ENCODE measurements at places on chromosomes 13 and 19.

GRCh38 chr19:55172741-55173140 is 6.3 kb upstream of the DNAAF3 start:
- peak; percentile 81 for DNase-seq

DNA sequence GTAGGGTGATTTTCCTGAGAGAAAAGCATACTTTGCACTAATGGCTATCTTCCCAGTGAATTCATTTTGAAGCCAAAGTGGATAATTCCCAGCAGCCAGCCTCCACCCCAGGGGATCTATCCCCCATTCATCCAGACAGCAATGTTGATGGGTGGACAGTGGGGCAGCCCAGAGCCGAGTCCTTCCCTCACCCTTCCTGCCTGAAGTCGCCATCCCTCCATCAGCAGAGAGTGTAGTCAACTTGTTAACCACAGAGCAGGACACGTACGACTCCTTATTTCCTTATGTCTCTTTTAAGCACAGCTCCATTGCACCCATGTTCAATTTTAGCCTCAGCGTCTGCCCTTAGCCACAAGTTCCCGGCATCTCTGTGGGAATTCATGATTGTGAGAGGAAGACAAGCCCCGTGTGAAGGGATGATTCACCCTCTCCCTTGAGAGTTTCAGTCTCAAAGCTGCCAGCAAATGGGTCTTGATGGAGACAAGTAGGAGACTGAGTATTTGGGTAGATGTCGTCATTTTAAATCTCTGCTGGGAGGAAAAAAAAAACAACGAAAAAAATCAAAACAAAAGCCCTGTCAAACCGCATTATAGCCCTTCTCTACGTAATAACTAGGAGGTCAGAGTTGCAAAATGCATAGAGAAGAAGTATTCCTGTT is 58.3 kb upstream of the MEDAG start:
- peak; percentile 100 for DNase-seq

DNA sequence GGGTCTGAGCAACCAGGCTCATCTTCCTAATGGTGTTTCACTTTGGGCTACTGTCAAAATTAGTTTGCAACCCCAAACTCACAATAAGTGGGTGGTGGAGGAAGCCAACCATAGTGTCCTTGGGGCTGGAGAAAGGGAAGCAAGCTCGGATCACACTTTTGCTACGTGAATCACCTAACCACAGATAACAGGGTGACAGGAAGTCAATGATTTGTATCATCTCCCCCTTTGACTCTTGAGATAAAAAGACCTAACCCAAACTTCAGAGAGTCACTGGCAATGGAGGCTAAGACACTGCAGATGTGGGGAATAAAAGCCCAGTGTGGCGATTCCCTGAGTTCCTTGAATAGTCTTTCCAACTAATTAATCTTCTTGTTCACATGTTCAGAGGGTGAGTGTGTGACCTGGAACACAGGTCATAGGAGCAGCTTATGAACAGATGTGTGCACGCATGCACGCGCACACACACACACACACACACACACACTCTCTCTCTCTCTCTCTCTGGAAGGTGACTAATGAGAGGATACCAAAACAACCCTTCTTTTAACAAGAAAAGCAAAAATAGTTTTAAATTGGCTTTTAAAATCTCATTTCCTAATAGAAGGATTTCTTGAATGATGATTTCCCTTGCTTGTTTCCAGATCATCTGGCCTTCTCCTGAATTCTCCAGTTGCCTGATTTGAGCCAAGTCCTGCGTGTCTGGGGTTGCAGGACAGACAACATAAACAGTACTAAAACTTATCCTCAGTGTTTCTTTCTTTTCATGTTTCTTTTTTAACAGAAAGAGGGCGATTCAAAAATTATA is 21.2 kb upstream of the DOCK9 start:
- DNase-seq: no peak

- no peak for DNase-seq
These were observed 304.1 kb upstream of the MAB21L1 start for GRCh38 chr13:35780613-35781012.

GRCh38 chr13:77310579-77311279 is 16.2 kb downstream of the MYCBP2 start:
- DNase-seq: no peak

GRCh38 chr13:100544866-100545683 is 43.5 kb downstream of the GGACT start:
- DNase-seq: no peak

DNA sequence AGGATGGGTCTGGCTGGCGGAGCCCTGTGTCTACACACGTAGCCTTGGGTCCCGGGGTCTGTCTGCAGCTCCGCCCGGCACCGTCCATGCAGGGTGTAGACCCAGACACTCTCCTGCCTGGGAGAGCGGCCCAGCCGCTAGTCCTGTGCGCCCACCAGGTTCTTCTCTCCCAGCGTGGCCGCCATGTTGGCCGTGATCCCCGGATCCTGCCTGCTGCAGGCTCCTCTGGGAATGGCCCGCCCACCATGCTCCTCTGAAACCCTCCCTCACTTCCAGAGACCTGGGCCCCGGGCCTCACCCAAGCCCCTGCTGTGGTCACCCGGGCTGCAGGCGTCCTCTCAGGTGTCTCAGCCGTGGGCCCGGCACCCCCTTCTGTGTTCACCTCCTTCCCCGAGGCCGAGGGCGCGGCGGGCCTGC is 57.7 kb upstream of the MCF2L start:
- no peak for DNase-seq

- no peak for DNase-seq
These were observed 88.8 kb downstream of the KCTD12 start for GRCh38 chr13:76797361-76797760.

GRCh38 chr19:39381910-39382611 is 8.8 kb downstream of the PAF1 start:
- DNase-seq: no peak

- DNase-seq: no peak
These were observed 38.5 kb downstream of the TBC1D4 start for GRCh38 chr13:75443356-75443958.

- no peak for DNase-seq
These were observed 140.6 kb downstream of the KDM4B start for GRCh38 chr19:5109560-5109959.

DNA sequence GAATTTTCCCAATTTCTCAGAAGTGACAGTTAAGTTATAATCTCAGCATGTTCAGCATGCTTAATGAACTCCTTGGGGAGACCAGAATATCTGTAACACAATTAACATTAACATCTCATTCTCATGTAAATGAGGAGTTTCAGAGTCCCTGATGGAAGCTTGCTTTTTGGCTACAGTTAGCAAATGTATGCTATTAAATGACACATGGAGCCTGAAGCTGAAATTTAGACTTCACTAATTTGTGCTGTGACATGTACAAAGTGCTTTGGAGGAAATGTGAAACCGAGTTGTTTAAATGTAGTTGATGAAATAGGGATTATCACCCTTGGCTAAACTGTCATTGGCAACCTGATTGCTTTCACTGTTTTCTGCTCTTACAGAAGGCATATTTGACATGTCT is 2265.1 kb upstream of the PCDH20 start:
- DNase-seq: no peak

- DNase-seq: peak; percentile 50
These were observed 501.5 kb downstream of the DCT start for GRCh38 chr13:93977986-93978385.

GRCh38 chr19:32017176-32017953 is 328.0 kb upstream of the ZNF507 start:
- DNase-seq: no peak

GRCh38 chr13:67664502-67664901 is 434.4 kb upstream of the PCDH9 start:
- no peak for DNase-seq

DNA sequence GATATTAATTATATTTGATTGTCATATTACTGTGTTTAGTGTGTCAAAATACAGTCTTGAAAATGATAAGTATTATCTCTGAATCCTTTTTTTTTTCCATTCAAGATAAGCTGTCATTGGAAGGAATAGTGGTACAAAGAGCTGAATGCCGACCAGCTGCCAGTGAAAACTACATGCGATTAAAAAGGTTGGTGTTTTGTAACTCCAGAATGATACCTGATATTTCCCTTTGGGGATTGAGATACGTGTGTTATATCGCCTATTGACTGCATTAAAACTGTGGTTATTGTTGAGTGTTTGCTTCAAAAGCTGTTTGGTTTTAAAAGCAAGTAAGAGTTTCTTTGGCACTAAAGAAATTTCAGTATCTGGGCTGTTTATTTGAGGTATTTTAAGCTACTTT is 6.5 kb upstream of the KCTD4 start:
- no peak for DNase-seq

DNA sequence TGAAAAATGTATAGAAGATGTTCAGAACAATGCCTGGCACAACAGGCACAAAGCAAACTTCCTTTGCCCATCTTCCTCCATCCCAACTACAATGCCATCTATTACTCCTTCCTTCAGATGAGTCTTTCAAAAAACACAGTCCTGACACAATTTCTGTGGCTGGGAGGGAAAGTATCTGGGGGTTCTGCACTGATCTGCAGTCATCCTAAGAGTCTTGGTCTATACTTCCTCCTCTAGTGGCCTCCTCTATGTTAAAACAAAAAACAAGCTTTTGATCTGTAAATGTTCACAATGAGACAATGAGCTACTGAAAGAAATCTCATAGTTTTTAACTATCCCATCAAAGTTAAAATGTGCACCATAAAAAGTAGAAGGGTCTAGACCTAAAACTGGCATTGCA is 44.8 kb downstream of the USP12 start:
- no peak for DNase-seq

DNA sequence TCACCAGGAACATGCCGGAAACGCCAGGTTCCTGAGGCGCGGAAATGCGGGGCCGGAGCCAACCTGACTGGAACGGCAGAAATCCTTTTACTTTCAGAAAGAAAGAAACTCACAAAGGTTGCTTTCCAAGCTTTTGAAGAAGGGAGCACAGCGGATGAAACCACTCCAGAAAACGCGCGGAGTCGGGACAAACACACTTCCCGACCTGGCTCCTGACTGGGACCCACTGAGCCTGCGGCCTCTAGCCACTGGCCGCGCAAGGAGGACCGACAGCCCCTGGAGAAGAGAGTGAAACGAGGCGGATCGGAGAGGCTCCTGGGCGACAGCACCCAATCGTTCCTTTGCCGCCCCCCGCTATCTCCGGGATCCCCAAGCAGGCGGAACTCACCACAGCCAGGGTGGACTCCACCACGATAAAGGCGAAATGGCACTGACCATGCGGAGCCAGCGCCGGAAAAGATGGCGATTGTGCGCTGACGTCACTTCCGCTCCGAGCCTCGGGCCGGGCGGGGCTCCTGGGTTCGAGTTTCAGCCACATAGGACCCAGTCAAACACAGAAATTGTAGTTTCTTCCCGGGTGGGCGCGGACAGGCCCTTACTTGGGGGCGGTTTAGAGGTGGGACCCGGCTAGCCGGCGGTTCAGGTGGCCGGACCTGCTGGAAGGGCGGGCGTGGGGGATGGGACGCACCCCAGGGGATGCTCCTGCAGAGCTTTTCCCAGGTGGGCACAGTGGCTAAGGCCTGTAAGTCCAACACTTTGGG is at the start of gene ZNF121:
ZNF121 (minus strand) TSS at position 432 of the 761 bp plus-strand sequence. CDS start 16,407 bp downstream, outside the sequence.
- DNase-seq: peak; percentile 85

GRCh38 chr13:24900507-24900906 is 136.5 kb downstream of the RNF17 start:
- no peak for DNase-seq

GRCh38 chr19:49712397-49712859 is 21.5 kb downstream of the CPT1C start:
- peak; percentile 11 for DNase-seq

DNA sequence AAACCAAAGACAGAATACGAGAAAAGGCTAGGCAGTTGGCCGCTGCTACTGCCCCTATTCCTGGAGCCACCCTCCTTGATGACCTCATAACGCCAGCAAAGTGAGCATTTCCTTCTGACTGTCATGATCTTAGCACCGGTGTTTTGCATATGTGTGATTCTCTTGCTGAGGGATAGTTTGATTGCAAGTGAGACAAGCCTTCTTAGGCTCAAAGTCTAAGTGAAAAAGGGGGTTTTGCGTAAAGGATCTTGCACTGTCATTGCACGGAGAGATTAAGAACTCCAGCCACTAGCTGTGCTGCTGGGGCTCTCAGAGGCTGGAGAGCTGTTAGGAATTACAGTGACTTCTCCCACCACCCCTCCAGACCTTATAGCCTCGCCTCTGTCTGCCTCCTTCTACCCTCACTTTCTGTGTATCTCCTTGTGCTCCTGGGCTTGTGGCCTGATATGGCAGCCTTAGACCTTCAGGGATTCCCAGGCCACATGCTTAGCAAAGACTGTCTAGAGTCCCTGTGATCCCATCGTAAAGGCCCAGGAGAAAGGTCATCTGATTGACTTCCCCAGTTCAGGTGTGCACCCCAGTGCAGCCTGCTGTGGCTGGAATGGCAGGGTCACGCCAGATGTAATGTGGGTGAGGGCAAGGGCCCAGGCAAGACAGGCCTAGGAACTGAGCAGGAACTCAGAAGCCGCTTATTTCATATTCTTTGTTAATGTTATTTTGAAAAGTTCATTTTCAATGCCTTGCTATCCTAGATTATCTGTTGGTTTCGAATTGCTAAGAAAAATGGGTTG is 12.6 kb downstream of the GPATCH1 start:
- no peak for DNase-seq
